ENCODE measurements at places on chromosomes 2 and 18.
A peak's percentile ranks its signal among the peaks of the same experiment; 100 is the strongest.

DNA sequence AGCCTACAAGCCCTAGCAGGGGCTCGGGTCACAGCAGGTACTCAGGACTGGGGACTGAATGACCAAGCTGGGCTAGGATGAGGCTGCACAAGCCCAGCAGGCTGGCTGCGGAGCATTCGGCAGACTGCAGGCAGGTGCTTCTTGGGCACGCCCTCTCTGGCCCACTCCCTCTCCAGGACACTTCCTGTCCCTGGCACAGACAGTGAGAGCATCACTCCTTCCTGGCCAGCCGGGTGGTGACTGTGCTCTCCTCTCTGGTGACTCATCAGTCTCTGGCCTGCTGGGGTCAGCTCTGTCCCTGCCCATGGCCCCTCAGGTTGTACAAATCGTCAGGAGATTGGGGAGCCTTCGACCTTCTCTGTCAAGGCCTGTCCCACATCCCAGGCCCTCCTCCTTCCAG lies 22.5 kb downstream of the C1QL2 start:
- DNase-seq: no peak

GRCh38 chr2:143429932-143430679 lies 300.9 kb downstream of the ARHGAP15 start:
- no peak for DNase-seq

- no peak for DNase-seq
These were observed 156.3 kb downstream of the EPHA4 start for GRCh38 chr2:221415789-221416188.

GRCh38 chr2:197862246-197862955 lies 58.0 kb downstream of the PLCL1 start:
- DNase-seq: no peak

- DNase-seq: peak; percentile 39
These were observed 164.5 kb downstream of the RBM43 start for GRCh38 chr2:151097128-151097527.

GRCh38 chr18:35953688-35954087 lies 18.8 kb upstream of the RMP24 start:
- DNase-seq: no peak

DNA sequence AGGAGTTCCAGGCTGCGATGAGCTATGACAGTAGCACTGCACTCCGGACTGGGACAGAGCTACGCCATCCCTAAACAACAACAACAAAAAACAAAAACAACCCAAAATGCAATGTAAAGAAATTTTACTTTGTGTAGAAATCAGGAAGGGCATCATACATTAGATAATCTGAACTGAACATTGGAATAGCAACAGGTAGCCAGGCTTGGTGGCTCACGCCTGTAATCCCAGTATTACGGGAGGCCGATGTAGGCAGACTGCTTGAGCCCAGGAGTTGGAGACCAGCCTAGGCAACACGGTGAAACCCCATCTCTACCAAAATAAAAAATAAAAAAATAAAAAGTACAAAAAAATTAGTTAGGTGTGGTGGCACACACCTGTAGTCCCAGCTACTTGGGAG lies 2.1 kb upstream of the PNO1 start:
- no peak for DNase-seq

- peak; percentile 34 for DNase-seq
These were observed 193.3 kb downstream of the RNF152 start for GRCh38 chr18:61699397-61700110.

GRCh38 chr2:224518806-224519580 lies 66.2 kb downstream of the CUL3 start:
- no peak for DNase-seq

GRCh38 chr2:30235008-30235655 lies 3.8 kb downstream of the LBH start:
- no peak for DNase-seq

GRCh38 chr2:231369580-231370428 lies 25.7 kb upstream of the B3GNT7 start:
- DNase-seq: no peak

GRCh38 chr2:139492131-139492680 lies 712.0 kb upstream of the NXPH2 start:
- peak; percentile 38 for DNase-seq

DNA sequence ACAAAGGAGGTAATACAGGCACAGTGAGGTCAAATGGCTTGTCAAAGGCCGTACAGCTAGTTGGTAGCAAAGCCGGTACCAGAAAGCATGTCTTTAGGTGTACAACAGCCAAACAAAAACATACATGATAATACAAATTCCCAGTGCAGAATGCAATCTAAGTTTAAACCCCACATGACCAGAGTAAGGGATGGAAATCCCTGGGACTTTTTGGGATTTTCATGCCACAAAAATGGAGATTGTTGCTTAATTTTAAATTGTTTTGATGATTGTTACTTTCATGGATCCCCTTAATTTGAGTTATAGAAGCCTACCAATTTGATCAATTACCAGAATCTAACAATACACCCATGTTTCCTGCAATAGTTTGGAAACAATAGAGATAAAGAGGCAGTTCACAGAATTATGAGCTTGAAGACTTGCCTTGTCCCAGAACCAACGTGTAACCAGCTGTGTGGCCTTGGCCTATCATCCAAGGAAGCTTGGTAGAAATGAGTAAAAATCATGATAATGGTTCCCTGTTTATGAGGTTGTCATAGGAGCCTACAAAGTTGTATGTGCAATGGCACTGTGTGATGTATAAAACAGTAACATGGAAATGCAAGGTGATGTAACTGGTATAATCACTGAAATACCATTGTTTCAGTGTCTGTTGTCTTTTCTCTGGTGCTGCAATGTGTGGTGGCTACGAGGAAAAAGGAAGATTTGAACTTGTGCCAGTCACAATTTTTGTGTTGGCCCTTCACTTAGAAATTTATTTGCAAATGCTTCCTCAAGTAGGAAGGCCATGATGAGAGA lies 85.3 kb downstream of the ZEB2 start:
- no peak for DNase-seq

- peak; percentile 10 for DNase-seq
These were observed 168.6 kb downstream of the SS18 start for GRCh38 chr18:25921677-25922421.
